ENCODE measurements at places on chromosomes 2 and 18.

- no peak for DNase-seq
These were observed 33.3 kb downstream of the STAT1 start for GRCh38 chr2:190980630-190981209.

- DNase-seq: no peak
These were observed 297.1 kb downstream of the TCF4 start for GRCh38 chr18:55290898-55291297.

DNA sequence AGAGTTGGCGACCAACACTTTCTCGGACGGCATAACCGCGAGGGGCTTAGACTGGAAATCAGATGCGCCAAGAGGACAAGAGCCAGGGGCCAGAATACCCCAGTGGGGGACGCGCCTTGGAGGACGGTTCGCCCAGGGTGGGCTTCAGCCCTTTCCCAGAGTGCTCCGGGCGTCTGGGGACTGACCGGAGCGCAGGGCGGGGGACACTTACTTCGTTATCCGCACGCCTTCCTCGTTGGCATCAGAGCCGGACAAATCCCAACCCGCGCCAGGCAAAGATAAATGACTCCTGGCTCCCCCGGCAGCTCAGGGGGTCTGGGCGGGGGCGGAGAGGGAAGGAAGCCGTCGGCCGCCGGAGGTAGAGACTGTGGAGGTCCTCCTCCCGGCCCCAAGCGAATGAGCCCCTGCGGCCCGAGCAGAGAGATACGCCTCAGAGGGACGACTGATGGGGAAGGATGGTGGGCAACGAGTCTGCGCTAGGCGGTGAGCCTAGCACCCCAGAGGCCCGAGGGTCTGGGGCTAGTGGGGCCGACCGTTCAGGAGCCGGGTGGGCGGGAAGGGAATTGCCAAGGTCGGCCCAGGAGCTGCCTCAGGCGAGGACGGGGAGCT lies 4.7 kb upstream of the SATB2 start:
- DNase-seq: no peak

DNA sequence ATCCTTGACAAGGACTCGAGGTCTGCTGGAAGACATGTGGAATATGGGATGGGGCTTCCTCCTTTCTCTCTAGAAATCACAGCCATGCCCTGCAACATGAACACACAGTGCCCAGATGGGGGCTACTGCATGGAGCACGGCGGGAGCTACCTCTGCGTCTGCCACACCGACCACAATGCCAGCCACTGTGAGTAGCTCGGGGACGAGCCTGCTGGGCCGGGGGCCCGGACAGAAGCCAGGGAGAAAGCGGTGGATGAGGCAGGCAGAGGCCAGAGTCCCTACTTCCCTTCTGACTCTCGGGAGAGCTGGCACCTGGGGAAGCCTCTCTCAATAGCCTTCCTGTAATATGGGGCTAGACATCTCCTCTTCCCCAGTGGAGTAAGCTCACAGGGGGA lies 50.5 kb downstream of the SNED1 start:
- no peak for DNase-seq

DNA sequence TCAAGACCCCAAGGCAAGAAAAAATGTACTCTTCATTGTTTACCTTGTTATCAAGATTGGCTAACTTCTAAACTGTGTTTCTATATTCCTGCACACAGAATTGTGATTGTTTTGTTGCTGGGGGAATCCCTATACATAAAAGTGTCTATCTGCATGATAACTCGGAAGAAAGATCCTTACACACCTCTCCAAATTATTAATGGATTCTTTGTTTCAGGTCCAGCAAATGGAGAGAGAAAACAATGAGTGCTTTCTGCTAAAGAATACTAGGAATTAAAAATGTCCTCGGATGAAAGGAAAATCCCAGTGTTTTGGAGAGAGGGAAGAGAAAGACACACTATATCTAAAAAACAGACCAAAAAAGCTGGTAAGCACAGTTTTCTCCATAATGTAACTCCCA lies 6.2 kb upstream of the DAPL1 start:
- no peak for DNase-seq

- no peak for DNase-seq
These were observed 72.1 kb upstream of the CCBE1 start for GRCh38 chr18:59769129-59769865.

DNA sequence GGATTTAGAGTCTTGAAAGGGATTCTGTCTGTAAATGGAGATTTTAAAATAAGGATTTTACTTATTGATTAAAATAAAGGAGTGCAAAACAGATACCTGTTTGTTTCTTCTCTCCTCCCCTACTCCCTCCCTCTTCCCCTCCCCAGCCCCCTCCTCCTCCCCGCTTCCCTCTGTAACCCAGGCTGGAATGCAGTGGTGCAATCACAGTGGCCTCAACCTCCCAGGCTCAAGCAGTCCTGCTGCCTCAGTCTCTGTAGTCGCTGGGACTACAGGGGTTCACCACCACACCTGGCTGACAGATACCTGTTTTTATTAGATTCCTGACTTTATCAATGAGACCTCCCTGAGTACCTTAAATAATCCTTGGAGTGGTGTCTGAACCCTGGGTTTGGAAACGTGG lies 57.1 kb downstream of the OXER1 start:
- DNase-seq: no peak

DNA sequence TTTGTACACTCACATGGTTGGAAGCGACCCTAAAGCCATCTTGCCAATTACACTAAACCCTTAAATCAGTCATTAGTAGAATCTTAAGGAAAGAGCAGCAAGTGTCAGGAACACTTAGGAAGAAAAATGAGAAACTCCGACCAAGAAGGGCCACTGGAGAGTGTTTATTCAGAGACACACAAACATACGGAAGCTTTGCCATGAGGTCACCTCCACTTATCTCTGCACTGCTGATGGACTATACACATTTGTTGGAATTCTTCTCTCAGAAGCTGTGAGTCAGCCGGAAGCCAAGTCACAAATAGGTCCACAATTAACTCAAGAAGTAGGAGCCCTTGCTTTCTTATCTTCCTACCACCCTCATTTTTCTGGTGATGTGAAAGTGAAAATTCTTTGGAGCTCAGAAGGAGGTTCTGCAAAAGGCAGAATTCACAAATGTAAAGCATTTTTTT lies 21.6 kb downstream of the BMP10 start:
- no peak for DNase-seq

- no peak for DNase-seq
These were observed 70.4 kb downstream of the MYL12B start for GRCh38 chr18:3332376-3332775.

- DNase-seq: no peak
These were observed 24.2 kb downstream of the FBLN7 start for GRCh38 chr2:112162341-112162740.

DNA sequence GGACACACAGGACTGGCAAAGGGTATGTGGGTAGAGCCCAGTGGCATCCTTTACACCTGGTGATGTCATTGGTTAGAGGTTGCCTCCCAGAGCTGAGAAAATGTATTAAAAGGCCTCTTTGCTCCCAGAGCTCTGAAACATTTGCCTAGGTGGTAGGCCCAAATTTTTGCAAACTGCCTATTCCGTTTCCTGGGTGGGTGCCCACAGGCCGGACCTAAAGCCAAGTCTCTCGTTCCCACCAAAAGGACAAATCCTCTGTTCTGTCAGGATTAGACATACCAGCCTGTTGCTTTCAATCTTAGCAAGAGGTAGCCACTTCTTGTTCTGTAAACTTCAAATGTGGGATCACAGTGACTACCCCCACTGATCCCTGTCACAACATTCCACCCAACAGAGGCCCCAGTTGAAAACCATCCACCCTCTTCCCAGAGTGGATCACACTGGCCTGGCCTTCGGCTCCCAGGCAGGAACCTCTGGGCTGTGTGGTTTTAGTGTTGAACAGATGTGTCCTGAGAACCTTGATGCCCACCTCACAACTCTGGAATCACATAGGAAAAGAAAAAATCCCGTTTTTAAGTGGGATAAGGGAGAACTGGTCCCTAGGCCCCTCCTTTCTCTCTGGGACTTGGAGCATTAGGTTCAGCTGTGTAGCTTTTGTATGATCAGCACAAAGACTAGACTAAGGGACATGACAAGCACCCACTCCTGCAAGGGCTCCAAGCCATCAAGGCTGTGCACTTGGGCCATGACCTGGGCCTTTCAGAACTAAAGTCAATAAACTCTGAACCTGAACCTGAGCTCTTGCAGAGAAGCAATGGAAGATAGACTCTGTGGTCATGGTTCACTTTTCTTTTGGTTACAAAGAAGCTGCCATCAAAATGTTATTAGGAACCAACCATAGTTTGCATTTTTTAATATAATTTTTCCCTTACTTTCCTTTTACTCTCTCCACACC lies 211.3 kb downstream of the CYP26B1 start:
- DNase-seq: no peak

- no peak for DNase-seq
These were observed 28.9 kb downstream of the PXDN start for GRCh38 chr2:1715184-1716013.

DNA sequence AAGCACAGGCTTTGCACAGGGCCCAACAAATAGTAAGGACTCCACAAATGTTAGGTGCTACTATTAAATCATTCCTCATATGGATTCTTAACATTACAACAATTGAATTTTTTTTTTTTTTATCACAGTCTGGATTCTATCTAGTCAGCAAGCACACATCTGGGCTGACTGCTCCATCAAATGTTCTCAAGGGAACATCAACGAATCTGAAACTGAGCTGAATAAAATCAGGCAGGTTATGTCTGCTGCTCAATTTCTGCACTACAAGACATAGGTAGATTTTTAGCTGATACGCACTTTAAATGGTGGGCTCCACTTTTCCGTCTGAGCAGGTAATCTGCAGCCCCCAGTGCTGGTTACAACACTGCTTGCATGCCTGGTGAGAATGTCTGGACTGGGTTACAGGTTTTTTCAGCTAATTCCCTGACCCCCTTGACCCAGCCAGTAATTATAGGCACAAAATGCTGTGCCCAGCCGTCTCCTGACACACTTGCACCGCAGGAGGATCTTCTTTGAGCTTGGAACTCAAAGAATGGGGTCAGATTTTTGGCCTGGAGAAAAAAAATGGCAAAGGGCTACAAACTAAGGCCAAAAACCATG lies 44.6 kb downstream of the ADD2 start:
- DNase-seq: no peak

All from stimulated activated CD8-positive, alpha-beta memory T cell treated with anti-CD3 and anti-CD28 coated beads, Interleukin-15, amount 100 ng/mL, for 1 hour (primary cell).